ENCODE measurements at places on chromosomes 4 and X. TPM values are rescaled to one million over a fixed set of nuclear protein-coding genes. Genes with fewer than 3 reads are reported as not detected.

GPRIN3 gene
- 0.03 TPM for total RNA-seq

MMRN1 gene
- 1.4 TPM for total RNA-seq

F8A3 gene
- total RNA-seq = 1.7 TPM

WAS gene
- 0.13 TPM for total RNA-seq

SUV39H1 gene
- total RNA-seq = 2.9 TPM

CYP4V2 gene
- 25.5 TPM for total RNA-seq

MAGEA4 gene
- total RNA-seq = not detected

IL2RG gene
- total RNA-seq = not detected

GLOD5 gene
- total RNA-seq = not detected

NAA10 gene
- 55.3 TPM for total RNA-seq

KLF3 gene
- total RNA-seq = 16.4 TPM

FAT1 gene
- 538 TPM for total RNA-seq

L1CAM gene
- total RNA-seq = 4.6 TPM

IGSF1 gene
- 0.07 TPM for total RNA-seq

PNMA3 gene
- total RNA-seq = 0.13 TPM

CXorf65 gene
- not detected for total RNA-seq

IL13RA1 gene
- total RNA-seq = 68.8 TPM

RBMXL3 gene
- total RNA-seq = not detected

TCEAL6 gene
- not detected for total RNA-seq

APBB2 gene
- 47.6 TPM for total RNA-seq

MTNR1A gene
- total RNA-seq = not detected

USP17L22 gene
- not detected for total RNA-seq

SSX4B gene
- not detected for total RNA-seq

SGMS2 gene
- 197 TPM for total RNA-seq

RAB41 gene
- not detected for total RNA-seq

WDFY3 gene
- total RNA-seq = 123 TPM

CYBB gene
- not detected for total RNA-seq

TMEM187 gene
- 8.5 TPM for total RNA-seq

SULT1B1 gene
- total RNA-seq = 1.5 TPM

MAGEB17 gene
- not detected for total RNA-seq

PGAM4 gene
- total RNA-seq = not detected

GLUD2 gene
- total RNA-seq = 1.7 TPM

MEPE gene
- total RNA-seq = not detected

AMELX gene
- total RNA-seq = not detected

ATP8A1 gene
- 4.6 TPM for total RNA-seq

ARHGAP36 gene
- total RNA-seq = not detected

PCDH10 gene
- total RNA-seq = 85.6 TPM

EGFL6 gene
- not detected for total RNA-seq

HTN3 gene
- not detected for total RNA-seq

GSX2 gene
- total RNA-seq = not detected

EDA gene
- 0.30 TPM for total RNA-seq

UGT2B15 gene
- total RNA-seq = not detected

NHS gene
- 4.4 TPM for total RNA-seq
